ENCODE measurements at places on chromosomes 5 and 9. TPM values are rescaled to one million over a fixed set of nuclear protein-coding genes. Genes with fewer than 3 reads are reported as not detected.

The FTMT gene
- total RNA-seq: not detected

The DNAH5 gene
- 1.1 TPM for total RNA-seq

The HTR1A gene
- total RNA-seq: not detected

The NPDC1 gene
- 49.9 TPM for total RNA-seq

The RFESD gene
- total RNA-seq: 1.1 TPM

The PCDHGB3 gene
- 4.5 TPM for total RNA-seq

DNA sequence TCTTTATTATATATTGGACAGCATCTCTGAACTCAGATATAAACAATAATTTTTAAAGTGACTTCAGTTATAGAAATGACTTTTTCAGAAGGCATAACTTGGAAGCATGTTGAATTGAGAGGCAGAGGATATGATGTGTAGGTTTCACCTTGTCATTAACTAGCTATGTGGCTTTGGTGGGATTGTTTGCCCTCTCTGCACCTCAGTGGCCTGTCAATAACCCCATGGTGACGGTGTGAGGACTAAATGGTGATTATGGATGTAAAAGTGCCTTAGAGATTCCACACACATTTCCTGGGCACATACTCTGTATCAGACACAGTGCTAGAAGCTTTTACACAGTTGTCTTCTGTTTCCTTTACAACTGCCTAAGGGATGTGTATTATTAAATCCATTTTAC is 234.9 kb upstream of the TRIM32 start:
- no peak overlapping the region for H3K27ac ChIP-seq
- H3K4me1 ChIP-seq: no peaks in the 10 kb centered on the region
- no peaks in the 10 kb centered on the region for H3K27me3 ChIP-seq
- DNase-seq: no peak
- H3K4me3 ChIP-seq: no peak overlapping the region
- H3K36me3 ChIP-seq: no peaks in the 10 kb centered on the region

DNA sequence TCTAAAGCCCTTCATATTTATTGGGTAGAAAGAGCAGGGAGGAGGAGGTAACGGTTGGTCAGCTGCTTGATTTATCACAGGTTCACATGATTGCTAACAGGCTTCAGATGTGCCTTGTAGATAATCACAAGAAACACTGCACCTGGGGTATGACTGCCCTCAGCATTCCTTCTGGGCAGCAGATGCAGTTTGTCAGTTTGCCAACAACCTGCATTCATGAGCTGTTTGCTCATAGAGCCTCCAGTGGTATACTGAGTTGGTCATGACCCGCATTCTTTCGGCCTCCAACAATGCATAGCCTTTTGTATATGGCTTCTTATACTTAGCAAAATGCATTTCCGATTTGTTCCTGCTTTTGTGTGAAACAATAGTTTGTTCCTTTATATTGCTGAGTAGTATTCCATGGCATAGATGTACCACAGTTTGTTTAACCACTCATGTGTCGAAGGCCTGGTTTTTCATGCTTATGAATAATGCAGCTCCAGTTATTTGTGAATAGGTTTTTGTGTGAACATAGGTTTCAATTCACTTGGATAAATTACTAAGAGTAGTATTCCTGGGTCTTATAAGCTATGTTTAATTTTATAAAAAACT is 83.6 kb downstream of the ARHGEF28 start:
- no peak overlapping the region for H3K4me3 ChIP-seq
- H3K36me3 ChIP-seq: no peaks in the 10 kb centered on the region
- H3K4me1 ChIP-seq: peaks cover 7% of the 10 kb centered on the region
- no peak overlapping the region for H3K27ac ChIP-seq

DNA sequence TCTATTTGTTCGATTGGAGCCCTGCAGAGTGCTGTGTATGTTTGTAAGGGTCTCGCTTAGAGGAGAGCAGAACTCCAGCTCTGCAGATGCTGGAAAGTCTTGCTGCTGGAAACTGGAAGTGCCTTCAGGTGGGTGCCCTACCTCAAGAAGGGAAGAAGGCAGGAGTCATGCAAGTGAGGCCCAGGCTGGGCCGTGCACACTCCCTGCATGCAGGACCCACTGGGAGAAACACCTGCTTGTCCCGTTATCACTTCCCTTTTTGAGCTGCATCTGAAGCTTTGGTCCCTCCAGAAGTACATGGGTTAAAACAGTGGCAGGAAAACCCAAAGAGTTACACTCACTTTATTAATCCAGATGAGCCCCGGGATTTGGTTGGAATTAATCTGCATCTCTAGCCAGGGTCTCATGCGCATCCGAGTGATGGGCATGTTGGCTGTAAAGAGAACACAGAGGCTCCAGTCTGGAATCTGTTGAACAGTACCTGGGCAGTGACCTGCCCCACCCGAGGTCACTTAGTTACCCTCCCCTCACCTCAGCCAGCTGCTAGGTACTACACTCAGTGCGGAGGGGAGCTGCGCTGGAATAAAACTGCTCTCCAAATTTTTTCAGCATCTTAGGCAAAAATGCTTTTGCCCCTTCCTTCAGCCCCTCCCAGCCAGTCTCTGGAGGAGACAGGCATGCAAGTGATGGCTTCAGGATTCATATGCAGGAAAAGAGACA is 1.4 kb downstream of the IRF1 start:
- no peaks in the 10 kb centered on the region for H3K27me3 ChIP-seq
- H3K27ac ChIP-seq: peak overlapping the region; percentile 95
- H3K36me3 ChIP-seq: no peaks in the 10 kb centered on the region
- H3K4me1 ChIP-seq: peaks cover 13% of the 10 kb centered on the region

GRCh38 chr5:72921886-72922285 is 34.0 kb upstream of the FCHO2 start:
- H3K27me3 ChIP-seq: no peaks in the 10 kb centered on the region
- no peak for DNase-seq
- H3K27ac ChIP-seq: no peak overlapping the region
- H3K36me3 ChIP-seq: no peaks in the 10 kb centered on the region

- DNase-seq: no peak
- no peak overlapping the region for H3K4me3 ChIP-seq
- H3K27ac ChIP-seq: no peak overlapping the region
- H3K27me3 ChIP-seq: no peaks in the 10 kb centered on the region
These were observed 32.0 kb downstream of the GTF3C4 start for GRCh38 chr9:132702254-132702653.

DNA sequence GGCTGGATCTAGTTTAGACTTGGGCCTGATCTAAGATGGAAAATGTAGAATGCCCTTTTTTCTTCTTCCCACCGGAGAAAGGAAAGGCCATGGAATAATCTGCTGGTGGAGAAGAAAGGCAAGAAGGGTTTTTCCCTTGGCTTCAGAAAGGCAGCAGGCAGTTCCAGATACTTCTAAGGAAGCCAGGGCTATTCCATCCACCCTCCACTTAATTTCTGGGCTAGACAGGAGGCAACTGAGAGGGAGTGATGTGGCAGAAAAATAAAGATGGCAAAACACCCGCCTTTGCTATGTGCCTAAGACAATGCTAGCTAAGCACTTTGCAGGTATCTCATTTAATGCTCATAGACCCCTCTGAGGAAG is 9.9 kb downstream of the MYOZ3 start:
- H3K27me3 ChIP-seq: no peaks in the 10 kb centered on the region
- no peaks in the 10 kb centered on the region for H3K36me3 ChIP-seq
- H3K27ac ChIP-seq: no peak overlapping the region

GRCh38 chr9:94627287-94627686 is 12.0 kb downstream of the FBP1 start:
- no peak overlapping the region for H3K27ac ChIP-seq
- no peaks in the 10 kb centered on the region for H3K4me1 ChIP-seq
- H3K36me3 ChIP-seq: no peaks in the 10 kb centered on the region
- H3K27me3 ChIP-seq: no peaks in the 10 kb centered on the region
- no peak overlapping the region for H3K4me3 ChIP-seq

- H3K4me3 ChIP-seq: peak overlapping the region; percentile 83
- peak overlapping the region; percentile 86 for H3K27ac ChIP-seq
- DNase-seq: peak; percentile 39
- H3K27me3 ChIP-seq: no peaks in the 10 kb centered on the region
- H3K36me3 ChIP-seq: no peaks in the 10 kb centered on the region
These were observed 5.6 kb upstream of the PURA start for GRCh38 chr5:140108093-140109017.

GRCh38 chr5:110402562-110402961 is 323.9 kb downstream of the TMEM232 start:
- no peak for DNase-seq
- H3K27ac ChIP-seq: no peak overlapping the region
- H3K4me1 ChIP-seq: no peaks in the 10 kb centered on the region
- H3K36me3 ChIP-seq: no peaks in the 10 kb centered on the region
- no peak overlapping the region for H3K4me3 ChIP-seq

GRCh38 chr9:109229682-109230081 is 62.6 kb upstream of the FRRS1L start:
- DNase-seq: no peak
- H3K36me3 ChIP-seq: no peaks in the 10 kb centered on the region
- no peak overlapping the region for H3K4me3 ChIP-seq
- H3K27ac ChIP-seq: no peak overlapping the region
- H3K4me1 ChIP-seq: no peaks in the 10 kb centered on the region
- H3K27me3 ChIP-seq: no peaks in the 10 kb centered on the region

- H3K4me3 ChIP-seq: no peak overlapping the region
- H3K27me3 ChIP-seq: no peaks in the 10 kb centered on the region
- H3K27ac ChIP-seq: no peak overlapping the region
- H3K36me3 ChIP-seq: no peaks in the 10 kb centered on the region
- H3K4me1 ChIP-seq: no peaks in the 10 kb centered on the region
- no peak for DNase-seq
These were observed 44.7 kb upstream of the FSTL4 start for GRCh38 chr5:133657036-133657435.

DNA sequence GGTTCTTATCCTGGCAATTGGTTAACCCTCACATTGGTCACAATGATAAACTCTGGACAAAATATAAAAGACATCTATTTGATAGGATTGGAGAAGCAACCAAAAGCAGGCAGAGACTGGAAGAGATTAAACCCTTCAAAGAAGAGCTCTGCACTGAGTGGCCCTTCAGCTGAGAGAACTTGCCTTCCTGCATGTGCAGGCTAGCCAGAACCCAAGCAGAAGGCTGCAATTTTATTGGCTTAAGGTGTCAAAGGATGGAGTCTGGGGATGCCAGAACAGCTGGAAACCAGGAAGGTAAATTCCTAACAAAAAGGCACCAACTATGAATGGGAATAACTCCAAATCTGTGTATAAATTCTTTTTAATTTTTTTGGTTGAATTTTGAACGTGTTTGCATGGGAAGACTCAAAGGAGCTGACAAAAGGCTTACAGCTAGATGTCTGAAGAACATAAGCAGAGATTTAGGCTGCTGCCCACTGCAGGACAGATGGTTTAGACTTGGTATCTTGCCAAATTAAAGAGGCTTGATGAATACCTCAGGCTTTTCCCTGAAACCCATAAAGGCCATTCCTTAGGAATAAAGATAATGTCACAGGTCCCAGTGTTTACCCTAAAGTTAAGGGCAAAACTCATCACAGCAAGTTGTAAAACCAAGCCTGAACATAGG is 66.3 kb downstream of the NR2F1 start:
- no peak overlapping the region for H3K27ac ChIP-seq
- DNase-seq: no peak
- H3K4me1 ChIP-seq: no peaks in the 10 kb centered on the region
- H3K36me3 ChIP-seq: no peaks in the 10 kb centered on the region
- no peaks in the 10 kb centered on the region for H3K27me3 ChIP-seq
- no peak overlapping the region for H3K4me3 ChIP-seq
